Kidney tubule cell (primary cell): ENCODE measurements at places on chromosomes 7 and 10.

DNA sequence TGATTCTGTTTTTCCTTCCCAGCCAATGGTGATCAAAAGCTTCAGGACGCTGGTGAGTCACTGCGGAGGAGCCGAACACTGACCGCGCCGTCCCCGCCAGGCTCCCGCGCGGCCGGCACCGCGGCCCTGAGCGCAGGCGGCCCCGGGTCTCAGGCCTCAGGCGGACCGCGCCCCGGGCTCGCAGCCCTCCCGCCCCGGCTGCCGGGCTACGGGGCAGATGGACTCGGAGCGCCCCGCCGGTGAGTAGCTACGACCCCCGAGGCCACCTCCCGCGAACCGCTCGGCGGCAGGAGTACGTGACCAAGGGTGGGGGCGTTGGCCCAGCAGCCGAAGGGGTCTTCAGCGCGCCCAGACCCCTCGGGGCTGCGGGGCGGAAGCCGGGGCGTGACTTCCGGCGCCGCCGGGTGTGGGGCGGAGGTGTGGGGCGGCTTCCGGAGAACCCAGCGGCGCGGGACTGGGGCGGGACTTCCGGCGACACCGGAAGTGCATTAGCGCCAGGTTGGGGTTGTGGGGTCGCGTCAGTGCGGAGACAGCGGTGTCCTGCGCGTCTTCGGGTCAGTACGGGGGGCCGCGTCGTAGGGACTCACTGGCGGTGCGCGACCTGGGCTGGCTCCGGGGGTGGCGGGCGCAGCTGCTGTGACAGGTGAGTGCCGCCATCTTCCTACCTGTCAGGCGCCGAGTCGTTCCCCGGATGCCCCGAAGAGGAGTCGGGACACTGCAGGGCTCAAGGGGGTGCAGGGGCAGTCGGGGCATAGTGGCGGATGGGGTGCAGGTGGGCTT, at the start of gene WDR37:
WDR37 (plus strand) TSS at position 60 of the 780 bp plus-strand sequence. CDS start 15,771 bp downstream, outside the sequence.
- DNase-seq, result peak; percentile 85

DNA sequence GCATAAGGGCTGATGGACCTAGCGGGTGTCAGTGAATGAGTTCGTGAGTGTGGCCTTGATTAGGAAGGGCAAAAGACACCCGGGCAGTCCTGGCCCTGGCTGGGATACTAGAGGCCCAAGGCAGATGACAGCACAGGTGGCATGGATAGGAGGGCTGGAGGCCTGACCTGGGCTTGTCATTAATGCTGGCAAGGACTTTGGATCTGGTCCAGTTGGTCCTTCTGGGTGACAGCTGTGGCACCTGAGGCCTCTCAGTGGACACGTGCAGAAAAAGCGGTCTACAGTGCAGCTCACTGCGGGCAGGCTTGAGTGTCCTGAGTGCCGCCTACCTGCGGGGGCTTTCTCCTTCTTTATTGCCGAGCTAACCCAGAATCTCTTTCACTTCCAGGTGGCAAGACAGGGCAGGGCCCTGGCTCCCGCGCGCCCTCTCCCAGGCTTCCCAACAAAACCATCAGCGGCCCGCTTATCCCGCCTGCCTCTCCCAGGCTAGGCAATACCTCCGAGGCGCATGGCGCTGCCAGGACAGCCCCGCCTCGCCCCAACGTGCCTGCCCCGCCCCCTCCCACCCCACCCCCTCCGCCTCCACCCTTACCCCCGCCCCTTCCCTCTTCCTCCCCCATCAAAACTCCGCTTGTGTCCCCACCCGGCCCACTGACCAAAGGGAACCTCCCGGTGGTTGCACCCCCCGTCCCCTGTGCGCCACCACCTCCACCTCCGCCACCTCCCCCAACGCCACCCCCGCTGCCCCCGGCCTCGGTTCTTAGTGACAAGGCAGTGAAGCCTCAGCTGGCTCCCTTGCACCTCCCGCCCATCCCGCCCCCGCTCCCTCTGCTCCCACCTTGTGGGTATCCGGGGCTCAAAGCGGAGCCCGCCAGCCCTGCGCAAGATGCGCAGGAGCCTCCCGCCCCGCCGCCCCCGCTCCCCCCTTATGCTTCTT, 77.4 kb downstream of the WIPF3 start:
- no peak for DNase-seq

GRCh38 chr10:132408367-132408781, 11.4 kb downstream of the PWWP2B start:
- peak; percentile 46 for DNase-seq

DNA sequence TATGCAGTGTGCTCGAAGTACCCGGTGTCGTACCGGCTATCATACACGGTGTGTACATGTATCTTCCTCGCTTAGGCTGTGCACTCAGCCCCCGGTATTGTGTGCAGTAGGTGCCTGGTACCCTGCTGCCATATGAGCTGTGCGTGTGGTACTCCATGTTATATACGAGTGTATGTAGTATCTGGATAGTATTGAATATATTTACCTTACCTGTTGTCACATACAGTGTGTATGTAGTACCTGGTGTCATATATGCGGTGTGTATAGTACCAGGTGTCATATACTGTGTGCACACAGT, 1.2 kb downstream of the ZMYND11 start:
- no peak for DNase-seq

DNA sequence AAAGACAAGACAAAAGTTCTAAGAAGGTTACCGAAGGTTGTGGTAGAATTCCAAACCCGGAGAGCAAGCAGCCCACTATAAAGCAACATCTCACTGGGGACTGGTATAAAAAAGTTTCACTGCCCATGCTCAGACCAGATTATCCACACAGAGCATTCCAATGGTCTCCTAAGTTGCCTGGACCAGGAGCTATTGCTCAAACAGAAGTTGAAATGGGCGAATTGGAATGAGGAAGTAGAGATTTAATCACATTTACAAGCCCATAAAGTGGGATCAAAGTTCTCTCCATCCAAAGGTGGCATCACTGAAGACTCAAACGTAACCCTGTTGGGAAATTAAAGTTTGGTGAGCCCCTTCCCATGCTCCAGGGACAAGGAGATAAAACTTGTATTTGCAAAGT, 19.8 kb downstream of the OR2F1 start:
- DNase-seq, result peak; percentile 54

DNA sequence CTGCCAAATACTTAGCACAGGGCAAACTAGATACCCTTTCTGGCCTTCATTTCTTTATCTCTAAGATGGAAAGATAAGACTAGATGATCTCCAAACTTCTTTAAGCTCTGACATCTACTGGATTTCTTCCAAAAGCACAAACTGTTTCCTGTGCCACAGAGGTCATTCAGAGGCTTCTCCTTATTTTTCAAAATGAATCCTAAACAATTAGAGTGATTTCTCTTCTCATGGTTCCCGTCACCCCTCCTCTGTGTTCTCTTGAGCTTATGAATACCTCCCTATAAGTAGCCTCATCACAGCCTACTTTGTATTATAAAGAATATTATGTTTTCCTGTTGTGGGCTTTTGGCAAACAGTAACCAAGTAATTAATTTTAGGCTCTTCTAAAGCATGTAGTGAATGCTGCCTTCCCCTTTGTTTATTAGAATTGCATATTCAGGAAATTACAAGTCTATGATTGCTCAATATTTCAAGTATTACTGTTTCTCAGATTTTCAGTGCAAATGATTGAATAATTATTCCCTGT, 179.5 kb downstream of the REEP3 start:
- no peak for DNase-seq

DNA sequence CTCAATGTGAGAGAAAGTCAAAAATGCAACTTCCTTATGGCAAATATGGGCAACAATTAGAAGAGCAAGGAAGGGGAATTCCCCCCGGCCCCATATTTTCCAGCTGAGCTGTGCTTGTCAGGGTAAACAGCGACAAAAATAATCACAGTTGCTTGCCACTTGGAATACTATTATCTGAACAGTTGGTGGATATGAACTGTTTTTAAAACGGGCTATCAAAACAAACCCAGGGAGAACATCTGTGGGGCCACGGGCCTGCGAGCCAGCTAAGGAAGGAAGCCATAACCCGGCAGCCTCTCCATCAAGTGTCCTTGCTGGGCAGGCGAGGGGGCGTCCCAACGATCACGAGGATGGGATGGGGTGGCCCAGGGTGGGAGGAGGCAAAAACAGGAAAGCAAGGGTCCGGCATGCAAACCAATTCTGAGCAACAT, 228.4 kb downstream of the ARHGAP12 start:
- DNase-seq, result no peak

DNA sequence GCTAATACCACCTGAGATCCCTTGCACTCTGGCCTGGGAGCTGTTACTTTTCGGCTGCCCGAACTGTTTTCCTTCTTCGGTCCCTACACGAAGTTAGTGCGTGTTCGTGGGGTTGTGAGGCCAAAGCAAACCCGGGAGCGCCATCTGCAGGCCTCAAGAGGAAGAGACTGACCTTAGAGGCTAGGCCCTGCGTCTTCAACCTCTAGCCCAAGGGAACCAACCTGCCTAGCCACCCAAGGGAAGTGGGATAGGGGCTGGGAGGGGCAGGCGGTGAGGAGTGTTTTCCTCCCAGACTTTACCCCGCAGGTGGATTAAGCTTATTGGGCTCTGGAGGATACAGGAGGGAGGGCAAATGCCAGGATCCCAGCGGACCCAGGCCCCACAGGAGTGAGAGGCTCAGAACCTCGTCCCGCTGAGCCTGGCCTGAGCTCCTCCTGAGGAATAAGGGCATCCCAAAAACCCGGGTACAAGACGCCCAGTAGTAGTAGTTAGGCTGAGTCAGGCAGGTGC, 1.7 kb upstream of the PAX2 start:
- DNase-seq, result peak; percentile 93

GRCh38 chr10:16986082-16986405, 143.6 kb downstream of the CUBN start:
- no peak for DNase-seq

GRCh38 chr10:20714518-20714917, 182.6 kb downstream of the NEBL start:
- peak; percentile 18 for DNase-seq

GRCh38 chr10:99927721-99928280, 81.9 kb downstream of the DNMBP start:
- no peak for DNase-seq

DNA sequence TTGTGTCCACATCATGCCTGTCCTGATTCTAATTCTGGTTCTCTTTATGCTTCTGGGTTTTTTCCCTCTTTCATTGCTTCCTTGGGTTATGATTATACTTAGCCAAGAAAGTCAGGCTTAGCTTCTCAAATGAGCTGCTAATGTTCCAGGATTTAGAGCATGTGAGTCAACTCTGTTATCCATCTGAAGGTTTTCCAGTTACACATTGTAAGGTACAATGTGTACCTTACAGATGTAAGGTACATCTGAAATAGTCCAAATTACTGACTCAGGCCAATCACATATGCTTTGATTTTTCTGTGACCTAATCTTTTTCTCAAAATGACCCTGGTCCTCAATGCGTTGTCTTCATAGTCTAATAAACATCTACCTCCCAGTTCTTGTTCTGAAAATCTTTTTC, 13.3 kb upstream of the MIOS start:
- DNase-seq, result no peak

- no peak for DNase-seq
Observed at GRCh38 chr7:4065190-4065589, 616.9 kb upstream of the FOXK1 start.
